Stimulated activated CD4-positive, alpha-beta T cell treated with anti-CD3 and anti-CD28 coated beads, Interleukin-4, amount 100 ng/mL, for 48 hours (primary cell): ENCODE measurements at places on chromosomes 5 and 9.

GRCh38 chr9:38039090-38039906 is 29.7 kb downstream of the SHB start:
- no peak for DNase-seq

DNA sequence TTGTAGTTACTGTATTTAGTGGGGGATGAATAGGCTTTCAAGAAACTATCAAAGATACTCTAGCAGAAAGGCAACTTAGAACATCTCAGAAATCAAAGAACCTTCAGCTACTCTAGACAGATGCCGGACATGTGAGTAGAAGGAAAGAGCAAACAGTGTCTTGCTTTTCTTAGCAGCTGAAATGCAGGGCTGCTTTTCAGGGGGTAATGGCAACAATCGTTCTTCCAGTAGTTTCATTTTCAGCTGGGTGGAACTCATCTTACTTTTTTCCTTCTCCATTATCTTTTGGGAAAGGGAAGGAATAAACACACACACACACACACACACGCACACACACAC is 281.6 kb downstream of the CRB2 start:
- no peak for DNase-seq

GRCh38 chr9:130662099-130662969 is 2.1 kb upstream of the PRDM12 start:
- no peak for DNase-seq

- no peak for DNase-seq
Measured at GRCh38 chr9:127049044-127049443, 73.4 kb downstream of the ANGPTL2 start.

- no peak for DNase-seq
Measured at GRCh38 chr5:80781356-80781755, 126.6 kb upstream of the DHFR start.

- no peak for DNase-seq
Measured at GRCh38 chr9:128211186-128211980, 8.2 kb downstream of the DNM1 start.

- no peak for DNase-seq
Measured at GRCh38 chr9:87160148-87161102, 213.1 kb upstream of the GAS1 start.

GRCh38 chr9:132049900-132050299 is 29.8 kb downstream of the MED27 start:
- DNase-seq = no peak

GRCh38 chr5:74542482-74542881 is 98.0 kb downstream of the ENC1 start:
- no peak for DNase-seq

- DNase-seq = no peak
Measured at GRCh38 chr9:84293001-84293798, 47.4 kb downstream of the SLC28A3 start.

DNA sequence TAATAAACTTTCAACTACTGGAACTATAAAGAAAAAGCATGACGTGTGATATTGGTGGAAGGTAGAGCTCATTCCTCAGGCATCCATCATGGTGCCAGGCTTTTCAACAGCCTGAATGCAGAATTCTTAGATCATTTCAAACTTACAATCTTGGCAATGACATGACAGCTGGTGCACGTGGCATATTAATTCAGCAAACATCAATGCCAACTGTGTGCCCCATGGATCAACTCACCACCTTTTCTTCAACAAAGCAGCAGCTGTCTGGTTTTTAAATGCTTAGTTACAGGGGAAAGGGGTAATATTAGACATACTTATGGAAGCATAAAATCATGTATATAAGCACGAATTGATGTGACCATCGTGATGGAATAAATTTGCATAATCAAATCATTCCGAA is 56.0 kb upstream of the OR13F1 start:
- no peak for DNase-seq

- no peak for DNase-seq
Measured at GRCh38 chr9:130236436-130236985, 29.0 kb upstream of the HMCN2 start.

GRCh38 chr5:59840200-59840601 is 53.3 kb downstream of the PDE4D start:
- no peak for DNase-seq

GRCh38 chr5:1782385-1783215 is 17.0 kb downstream of the MRPL36 start:
- DNase-seq = no peak
